Kasumi-1 (cell line): ENCODE measurements at places on chromosomes 2 and 18.

- no peak for DNase-seq
Observed at GRCh38 chr18:46055838-46056230, 16.2 kb downstream of the PSTPIP2 start.

- no peak for DNase-seq
Observed at GRCh38 chr18:49456794-49457193, 3.7 kb downstream of the DYM start.

- no peak for DNase-seq
Observed at GRCh38 chr2:171878481-171878993, 15.5 kb downstream of the SLC25A12 start.

DNA sequence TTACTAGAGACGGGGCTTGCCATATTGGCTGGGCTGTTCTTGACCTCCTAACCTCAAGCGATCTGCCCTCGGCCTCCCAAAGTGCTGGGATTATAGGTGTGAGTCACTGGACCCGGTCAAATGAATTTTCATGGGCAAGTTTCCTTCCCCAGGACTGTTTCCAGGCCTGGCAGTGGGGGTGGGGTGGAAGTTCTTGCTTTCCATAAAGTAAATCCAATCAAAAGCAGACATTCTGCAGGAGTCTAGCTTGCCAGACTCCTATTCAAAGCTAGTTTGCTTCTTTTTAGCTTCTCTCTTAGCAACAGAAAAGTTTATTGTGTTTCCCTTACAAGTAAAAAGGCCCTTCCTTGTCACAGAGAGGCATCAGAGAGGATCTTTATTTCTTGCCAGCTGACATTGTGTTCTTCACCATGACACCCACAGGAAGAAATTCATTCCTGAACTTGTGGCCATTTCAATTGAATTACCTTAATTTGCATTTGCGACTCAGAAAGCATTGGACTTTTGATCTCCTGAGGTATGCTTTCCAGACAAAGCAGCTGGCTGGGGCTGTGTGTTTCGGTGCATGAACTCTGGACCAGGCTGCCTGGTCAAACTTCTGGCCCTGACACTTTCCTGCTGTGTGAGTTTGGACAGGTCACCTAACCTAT lies 37.9 kb downstream of the LYPD1 start:
- DNase-seq = no peak

DNA sequence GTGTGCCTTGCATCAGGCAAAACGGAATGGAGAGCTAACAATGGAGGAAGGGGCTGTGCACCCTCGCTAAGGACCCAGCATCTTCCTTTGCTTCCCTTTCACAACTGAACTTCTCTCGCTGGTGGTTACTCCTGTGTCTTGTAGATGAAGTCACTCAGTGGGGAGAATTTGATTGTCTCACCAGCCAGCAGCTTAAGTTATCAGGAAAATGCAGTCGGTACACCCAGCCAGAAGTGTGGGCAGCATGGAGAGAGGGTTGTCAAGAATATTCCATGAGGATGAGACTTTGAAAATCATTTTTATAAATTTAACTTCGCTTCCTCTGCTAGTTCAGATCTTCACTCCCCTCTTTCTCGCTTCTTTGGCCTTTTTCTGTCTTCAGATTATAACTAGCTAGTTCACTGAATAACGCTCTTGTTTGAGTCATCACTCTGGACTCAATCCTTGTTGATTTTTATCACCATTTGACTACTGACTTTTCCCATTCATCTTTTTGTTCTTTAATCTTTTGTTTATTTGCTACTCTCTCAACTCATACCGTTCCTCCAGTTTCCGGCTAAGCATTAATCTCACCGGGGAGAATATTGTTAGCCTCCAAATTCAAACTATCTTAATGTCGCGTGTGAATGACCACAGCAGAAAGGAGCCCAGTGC lies 221.7 kb downstream of the CD226 start:
- no peak for DNase-seq

- no peak for DNase-seq
Observed at GRCh38 chr2:150812066-150812465, 324.6 kb upstream of the RND3 start.

DNA sequence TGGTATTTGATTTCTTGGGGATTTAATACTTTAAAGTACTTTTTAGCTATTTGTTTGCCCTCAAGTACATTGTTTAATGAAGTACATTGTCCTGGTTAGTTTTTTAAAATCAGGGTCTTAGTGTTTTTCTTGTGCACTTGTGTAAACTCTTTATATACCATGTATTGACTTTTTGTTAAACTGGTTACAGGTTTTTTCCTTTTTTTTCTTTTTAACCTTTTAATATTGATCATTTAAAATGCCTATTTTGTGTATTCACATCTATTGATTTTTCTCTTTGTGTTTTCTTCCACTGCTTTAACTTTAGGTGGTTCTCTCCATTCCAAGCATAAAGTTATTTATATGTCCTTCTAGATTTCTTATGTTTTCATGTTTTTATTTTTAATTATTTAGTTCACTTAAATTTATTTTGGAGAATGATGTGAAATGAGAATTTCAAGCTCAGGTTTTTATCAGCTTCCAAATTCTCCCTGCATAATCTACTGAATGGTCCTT lies 84.5 kb upstream of the MYCN start:
- DNase-seq = no peak

DNA sequence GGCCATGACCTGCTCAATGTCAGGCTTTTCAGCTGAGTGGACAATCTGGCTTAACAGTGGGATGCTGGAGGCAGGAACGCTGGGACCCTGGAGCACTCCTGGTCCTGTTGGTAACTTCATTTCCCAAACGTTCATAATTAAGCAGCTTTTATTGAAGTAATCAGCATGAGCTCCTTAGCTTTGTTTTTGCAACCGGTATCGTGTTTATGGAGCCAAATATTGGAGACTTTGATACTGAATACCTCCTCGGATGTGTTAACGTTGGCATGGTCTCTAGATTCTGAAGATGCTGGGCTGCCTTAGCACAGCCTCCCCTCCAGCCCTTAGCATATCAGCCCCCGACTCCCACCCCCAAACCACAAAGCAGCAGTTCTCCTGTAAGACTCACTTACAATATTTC lies 60.7 kb downstream of the OSR1 start:
- no peak for DNase-seq
